RPMI7951 (cell line): ENCODE measurements at places on chromosomes 7 and 10. TPM values are rescaled to one million over a fixed set of nuclear protein-coding genes. Genes with fewer than 3 reads are reported as not detected.

- DNase-seq, result no peak
These were observed 72.1 kb upstream of the SLC13A1 start for GRCh38 chr7:123271856-123272255.

- no peak for DNase-seq
These were observed 70.5 kb downstream of the DENND2A start for GRCh38 chr7:140570120-140570519.

DNA sequence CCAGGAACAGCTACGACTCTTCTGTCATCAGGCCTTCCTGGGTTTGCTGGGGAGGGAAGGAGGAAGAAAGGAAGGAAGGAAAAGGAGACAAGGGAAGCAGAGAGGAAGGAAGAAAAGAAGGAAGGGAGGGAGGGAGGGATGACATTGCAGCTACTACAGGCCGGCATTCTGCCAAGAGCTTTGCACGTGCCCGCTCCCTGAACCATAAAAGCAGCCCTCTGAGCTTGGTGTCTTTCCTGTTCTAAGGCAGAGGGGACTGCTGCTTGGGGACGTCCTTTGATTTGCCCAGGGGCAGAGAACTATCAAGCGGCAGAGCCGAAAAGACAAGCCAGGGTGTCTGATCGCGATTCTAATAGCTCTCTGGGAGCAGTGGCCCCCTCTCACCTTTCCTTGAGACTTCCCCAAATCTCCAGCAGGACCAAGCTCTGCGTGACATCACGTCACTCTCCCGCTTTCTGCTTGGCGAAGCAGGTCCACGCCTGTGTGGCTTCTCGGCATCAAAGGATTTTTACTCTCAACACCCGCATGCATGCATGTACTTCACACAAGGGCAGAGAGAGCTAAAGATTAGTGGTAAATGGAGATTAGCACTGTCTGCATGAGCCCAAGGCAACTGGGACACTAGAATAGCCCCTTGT is 167.8 kb upstream of the AUTS2 start:
- no peak for DNase-seq

DNA sequence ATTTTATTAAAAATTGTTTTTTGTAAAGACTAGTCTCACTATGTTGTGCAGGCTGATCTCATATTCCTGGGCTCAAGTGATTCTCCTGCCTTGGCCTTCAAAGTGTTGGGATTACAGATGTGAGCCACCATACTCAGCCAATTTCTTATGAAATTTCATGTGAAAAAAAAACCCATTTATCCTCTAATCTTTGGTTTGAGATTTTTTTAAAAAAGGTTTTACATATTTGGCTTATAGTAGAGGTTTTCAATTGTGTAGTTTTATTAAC is 35.5 kb upstream of the ZNF32 start:
- no peak for DNase-seq

DNA sequence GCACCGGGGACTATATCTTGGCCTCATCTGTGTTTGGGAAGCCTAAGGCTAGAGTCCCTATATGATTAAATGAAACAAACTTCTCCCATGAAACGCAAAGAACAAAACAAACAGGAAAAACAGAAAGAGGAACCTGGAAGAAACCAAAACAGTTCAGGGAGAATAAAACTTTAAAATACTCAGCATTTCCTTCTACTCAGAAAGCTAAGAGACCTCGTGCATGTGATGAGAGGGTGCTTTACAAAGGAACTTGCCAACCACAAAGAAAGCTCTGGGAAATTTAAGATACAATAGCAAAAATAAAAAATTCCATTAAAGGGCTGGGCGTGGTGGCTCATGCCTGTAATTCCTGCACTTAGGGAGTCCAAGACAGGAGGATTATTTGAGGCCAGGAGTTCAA is 6.9 kb downstream of the PILRA start:
- DNase-seq, result no peak

DNA sequence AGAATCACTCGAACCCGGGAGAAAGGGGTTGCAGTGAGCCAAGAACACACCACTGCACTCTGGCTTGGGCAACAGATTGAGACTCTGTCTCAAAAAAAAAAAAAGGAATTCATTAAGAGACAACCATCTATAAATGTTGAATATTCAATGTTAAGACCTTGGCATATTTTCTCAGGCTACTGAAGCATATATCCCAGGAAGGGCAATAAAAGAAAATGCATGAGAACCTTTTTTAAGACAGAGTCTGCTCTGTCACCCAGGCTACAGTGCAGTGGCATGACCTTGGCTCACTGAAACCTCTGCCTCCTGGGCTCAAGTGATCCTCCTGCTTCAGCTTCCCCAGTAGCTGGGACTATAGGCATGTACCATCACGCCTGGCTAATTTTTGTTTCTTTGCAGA is 165.0 kb downstream of the JMJD1C start:
- DNase-seq, result no peak

- no peak for DNase-seq
These were observed 73.3 kb upstream of the ANLN start for GRCh38 chr7:36316319-36316718.

DNA sequence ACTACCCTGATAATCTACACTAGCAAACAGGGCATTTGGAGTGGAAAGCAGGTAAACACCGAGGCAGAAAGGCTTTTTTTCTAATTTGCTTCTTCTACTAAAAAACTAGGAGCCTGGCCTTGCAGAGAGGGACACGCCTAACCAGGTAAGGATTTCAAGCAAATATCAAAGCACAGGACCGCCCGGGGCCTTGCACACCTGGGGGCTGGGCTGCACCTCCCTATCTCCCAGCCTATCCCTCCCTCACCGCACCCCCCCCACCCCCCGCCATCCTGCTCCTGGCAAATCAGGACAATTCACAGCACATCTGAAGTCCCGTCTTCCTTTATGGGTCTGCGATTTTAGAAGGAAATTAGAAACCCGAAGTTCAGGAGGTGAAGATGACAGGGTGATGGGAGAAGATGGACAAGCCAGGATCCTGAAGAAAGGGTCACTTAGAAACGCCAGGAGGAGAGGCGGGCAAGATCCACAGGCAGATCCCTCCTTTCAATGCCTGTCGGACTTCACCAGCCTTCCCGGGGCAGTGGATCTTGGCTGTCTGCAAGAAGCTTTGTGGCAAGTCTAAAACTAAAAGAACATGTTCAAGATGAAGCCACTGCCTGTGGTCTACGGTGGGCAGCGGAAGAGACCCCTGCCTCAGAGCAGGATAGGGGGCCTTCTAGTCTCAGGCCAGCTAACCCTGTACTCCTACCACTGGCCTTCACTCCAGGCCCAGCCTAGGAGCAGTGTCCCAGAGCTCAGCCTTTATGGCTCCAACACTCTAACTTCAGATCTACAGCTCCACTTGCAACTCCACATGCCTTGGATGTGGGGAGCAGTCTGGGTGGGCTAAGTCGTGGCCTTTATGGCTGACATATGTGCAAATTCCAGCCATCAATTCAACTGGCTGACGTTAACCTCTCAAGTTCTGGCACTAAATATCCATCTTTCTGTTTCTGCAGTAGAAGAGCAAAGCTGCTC is 43.9 kb downstream of the TNS3 start:
- no peak for DNase-seq

DNA sequence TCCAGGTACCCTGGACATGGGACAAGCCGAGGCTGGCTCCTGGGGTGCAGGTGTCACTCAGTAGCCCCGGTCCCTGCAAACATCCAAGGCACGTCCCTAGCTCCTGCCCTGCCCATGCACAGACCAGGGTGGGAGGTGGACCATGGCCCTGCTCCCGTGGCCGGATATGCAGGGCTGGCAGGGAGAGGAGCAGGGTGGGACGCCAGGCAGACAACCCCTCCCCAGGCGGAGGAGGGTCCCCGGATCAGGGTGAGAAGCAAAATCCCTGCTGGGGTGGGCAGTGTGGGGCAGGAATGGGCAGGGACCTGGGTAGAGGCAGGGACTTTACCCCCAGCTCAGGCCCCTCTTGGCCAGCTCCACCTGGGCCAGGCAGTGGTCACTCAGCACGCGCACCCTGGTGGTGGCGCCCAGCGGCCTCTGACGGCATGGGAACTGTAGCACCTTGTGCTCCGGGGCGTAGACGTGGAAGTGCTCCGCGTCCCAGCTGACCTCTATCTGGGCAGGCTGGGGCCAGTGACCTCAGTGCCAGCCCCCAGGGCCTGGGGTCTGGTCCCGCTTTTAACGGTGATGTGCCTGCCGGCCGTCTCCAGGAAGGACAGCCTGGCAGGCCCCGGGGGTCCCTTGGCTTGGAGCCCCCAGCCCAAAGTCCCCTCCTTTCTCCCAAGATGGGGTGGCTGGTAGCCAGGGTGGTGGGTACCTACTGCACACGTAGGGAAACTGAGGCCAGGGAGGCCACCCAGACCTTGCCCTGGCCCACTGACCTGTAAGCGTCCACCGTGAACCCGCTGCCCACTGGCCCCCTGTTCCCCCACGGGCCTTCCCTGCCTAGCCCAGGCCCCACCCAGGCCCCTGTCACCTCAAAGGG is 1.2 kb downstream of the GRIFIN start:
- no peak for DNase-seq

DNA sequence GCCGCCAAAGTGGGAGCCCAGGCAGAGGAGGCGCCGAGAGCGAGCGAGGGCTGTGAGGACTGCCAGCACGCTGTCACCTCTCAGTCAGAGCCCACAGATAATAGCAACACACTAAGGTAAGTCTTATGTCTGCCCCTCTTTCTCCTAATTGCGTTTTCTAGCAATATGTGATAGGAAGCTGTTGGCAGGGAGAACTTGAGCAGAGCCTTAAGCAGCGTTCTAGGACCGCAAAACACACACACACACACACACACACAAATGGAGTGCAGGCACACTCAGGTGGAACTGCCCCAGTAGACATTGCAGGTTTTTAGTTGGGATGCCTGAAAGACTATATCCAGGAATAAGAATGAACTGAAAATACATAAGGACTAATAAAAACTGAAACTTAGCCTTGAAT is 1188.5 kb downstream of the NXPH1 start:
- DNase-seq, result no peak

GRCh38 chr10:12684784-12685183 is 316.7 kb downstream of the CCDC3 start:
- no peak for DNase-seq

GRCh38 chr7:157712666-157713235 is 375.9 kb downstream of the DNAJB6 start:
- no peak for DNase-seq

DNA sequence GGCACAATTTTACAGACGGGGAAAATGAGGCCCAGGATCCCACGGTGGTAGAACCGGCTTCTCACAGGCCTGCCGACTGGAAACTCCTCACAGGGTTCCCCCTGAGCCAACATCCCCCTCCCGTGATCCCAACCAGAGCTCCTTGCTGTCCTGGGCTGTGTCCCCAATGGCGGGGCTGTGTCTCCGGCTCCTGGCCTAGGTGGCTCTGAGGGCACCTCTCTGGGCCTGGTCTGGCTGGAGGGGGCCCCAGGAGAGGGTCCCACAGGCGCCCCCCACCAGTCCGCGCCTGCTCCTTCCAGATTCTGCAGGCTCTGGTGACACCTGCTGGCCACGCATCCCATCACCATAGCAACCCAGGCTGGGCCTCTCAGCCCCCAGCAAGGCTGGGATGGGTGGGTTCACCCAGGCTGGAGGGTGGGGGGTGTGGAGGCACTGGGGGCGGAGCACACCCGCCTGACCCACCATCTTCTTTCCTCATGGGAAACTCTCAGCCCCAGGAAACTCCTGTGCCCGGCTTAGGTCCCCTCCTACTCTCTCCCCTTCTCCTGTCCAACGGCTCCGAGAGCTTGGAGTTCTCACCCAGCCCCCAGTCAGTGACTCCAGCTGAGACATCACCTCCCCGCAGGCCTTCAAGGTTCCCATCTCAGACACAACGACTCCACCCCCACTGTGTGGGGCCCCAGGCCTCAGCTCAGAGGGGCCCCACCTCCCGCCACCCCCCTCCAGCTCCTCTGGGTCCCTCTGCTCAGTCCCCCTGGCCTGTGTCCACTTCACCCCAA is 27.1 kb upstream of the TNRC18 start:
- DNase-seq, result peak; percentile 42

DNA sequence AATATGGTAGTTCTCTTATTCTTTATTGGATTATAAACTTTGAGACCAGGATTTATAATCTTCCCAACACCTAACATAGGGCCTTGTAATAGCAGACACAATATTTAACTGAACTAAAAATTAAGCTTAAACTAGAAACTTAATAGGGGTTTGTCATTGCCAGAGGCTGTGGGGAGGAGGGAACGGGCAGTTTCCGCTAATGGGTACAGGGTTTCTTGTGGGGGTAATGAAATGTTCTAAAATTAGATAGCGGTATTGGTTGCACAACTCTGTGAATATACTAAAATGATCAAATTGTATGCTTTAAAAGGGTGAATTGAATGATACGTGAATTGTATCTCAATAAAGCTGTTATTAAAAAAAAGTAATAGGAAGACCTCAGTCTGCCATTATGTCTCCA is 45.4 kb downstream of the NT5C2 start:
- no peak for DNase-seq

DNA sequence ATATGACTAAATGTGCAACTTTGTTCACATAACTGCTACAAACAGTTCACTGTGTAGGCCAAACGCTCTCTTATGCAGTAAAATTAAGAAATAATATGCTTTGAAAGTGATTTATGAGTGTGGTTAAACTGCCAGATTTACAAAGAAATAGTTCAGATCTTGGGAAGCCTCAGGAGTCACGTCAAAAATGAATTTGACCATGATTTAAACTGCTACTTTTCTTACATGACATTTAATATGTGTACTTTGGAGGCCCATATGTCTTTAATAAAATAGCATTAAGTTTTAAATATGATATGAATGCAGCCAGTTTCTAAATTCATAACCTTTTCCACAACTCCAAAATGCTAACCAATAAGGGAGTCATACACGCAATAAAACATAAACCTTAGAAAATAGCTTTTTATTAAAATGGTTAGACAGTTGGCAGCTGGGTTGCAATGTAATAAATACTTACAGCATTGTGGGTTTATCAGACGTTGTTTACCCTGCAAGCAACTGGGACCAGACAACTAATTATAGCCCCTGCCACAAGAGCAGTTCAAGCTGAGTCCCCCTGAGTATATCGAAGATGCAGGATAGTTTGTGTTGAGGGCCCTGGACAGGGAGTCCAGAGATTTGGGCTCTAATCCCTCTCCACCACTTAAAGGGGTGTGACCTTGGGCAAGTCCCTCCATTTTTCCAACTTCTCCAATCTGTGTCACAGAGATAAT is 640.4 kb downstream of the LRMDA start:
- peak; percentile 50 for DNase-seq

DNA sequence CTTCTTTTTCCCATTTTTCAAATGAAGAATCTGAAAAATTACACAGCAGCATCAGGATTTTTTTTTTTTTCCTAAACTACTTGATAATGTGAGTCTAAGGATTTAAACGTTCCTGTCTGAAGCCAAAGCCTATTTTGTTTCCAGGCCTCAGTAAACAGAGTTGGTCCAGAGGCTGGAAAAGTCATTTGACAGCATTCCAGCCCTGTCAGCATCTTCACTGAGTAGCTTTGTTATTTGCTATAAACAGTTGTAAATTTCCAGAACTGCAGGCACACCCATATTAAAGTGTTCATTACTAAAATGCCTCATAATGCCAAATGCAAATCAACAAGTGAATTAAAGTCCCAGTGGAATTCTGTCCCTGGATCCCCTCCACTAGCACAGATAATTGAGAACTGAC is 35.5 kb upstream of the KMT2E start:
- peak; percentile 48 for DNase-seq

Gene SUGCT
- total RNA-seq, result 10.7 and 12.4 TPM in 2 replicates

Gene CTNNA3
- total RNA-seq, result not detected in 2 replicates

Gene OPALIN
- total RNA-seq, result not detected in 2 replicates

Gene PNLIP
- total RNA-seq, result not detected in 2 replicates

Gene DUS4L
- total RNA-seq, result 10.7 and 11.9 TPM in 2 replicates

Gene FOXI2
- total RNA-seq, result not detected in 2 replicates

Gene DNAJC1
- total RNA-seq, result 30.5 and 42.0 TPM in 2 replicates

Gene GRM3
- not detected in 2 replicates for total RNA-seq

Gene SHTN1
- total RNA-seq, result 3.4 and 3.6 TPM in 2 replicates

Gene FOXK1
- 8.8 and 12.3 TPM in 2 replicates for total RNA-seq

Gene ATP6V0A4
- total RNA-seq, result not detected in 2 replicates

Gene JCAD
- total RNA-seq, result 0.49 and 1.2 TPM in 2 replicates

Gene DNA2
- 15.6 and 18.3 TPM in 2 replicates for total RNA-seq
